Calu3 (cell line): ENCODE measurements at places on chromosomes 1 and 21. TPM values are rescaled to one million over a fixed set of nuclear protein-coding genes. Genes with fewer than 3 reads are reported as not detected.

Gene FPGT
- total RNA-seq, result 16.1 and 19.1 TPM in 2 replicates

Gene RUNX3
- total RNA-seq, result 0.28 and 1.3 TPM in 2 replicates

Gene OR2T11
- total RNA-seq, result not detected in 2 replicates

Gene DYNLT5
- total RNA-seq, result not detected in 2 replicates

GRCh38 chr1:62245201-62245600 is 50.6 kb downstream of the L1TD1 start:
- DNase-seq, result no peak

DNA sequence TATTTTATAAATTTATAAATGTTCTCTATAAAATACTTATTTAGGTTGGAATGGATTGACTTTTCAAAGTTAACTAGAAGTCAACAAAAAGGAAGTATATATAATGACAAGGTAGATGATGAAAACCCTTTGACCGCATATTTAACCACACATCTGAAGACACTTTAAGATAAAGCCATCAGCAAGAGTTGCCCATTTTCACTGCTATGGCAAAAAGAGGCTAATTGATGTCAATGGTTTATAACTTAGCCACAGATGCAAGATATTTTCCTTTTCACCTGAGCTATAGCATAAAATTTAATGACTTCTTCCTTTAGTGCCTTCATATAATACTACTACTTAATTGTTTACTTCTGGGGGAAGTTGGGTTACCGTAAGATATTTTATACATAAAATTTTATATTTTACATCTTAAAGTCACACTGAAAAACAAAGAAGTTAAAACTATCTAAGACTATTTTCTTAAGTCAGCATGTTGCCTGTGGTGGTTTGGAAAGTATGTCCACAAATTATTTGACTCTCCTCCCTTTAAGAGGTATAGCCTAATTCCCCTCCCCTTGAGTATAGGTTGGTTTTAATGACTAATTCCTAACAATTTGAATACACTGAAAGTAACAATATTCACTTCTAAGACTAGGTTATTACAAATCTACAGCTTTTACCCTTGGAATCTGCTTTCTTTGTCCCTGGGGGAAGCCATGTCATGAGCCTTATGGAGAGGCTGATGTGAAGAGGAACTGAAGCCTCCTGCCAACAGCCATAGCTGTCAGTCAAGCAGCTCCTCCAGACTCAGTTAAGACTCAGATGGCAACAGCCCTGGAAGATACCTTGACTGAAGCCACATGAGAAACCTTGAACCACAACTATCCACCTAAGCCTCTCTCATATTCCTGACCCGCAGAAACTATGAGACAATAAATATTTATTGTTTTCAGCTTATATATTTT is 40.3 kb upstream of the LRRC8B start:
- no peak for DNase-seq

DNA sequence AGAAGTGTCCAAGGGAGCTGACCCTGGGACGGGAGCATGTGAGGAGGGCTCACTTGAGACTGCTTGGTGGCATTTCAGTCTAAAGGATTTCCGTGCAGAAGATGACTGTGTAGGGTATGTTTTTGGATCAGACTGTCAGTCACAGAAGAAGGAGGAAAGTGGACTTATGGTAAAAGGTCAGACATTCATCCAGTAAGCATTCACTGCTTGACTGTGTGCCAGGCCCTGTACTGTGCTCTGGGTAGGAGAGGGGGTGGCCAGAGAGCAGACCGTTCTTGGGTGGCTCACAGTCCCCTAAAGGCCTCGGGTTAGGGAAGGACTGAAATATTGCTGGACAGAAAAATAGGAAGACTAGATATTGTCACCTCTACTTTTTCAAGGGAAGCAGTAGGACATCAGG is 2.1 kb upstream of the SERINC2 start:
- DNase-seq, result no peak

- DNase-seq, result no peak
These were observed 13.7 kb downstream of the TFF3 start for GRCh38 chr21:42301371-42302075.

GRCh38 chr1:115529216-115529897 is 112.4 kb upstream of the VANGL1 start:
- no peak for DNase-seq

- DNase-seq, result no peak
These were observed 42.5 kb upstream of the CLIC4 start for GRCh38 chr1:24702511-24703293.

- DNase-seq, result no peak
These were observed 340.3 kb downstream of the BRINP2 start for GRCh38 chr1:177511036-177511435.

GRCh38 chr21:44702111-44702972 is 5.4 kb downstream of the KRTAP10-12 start:
- no peak for DNase-seq

- DNase-seq, result no peak
These were observed 6.9 kb downstream of the DMAP1 start for GRCh38 chr1:44220001-44220751.

DNA sequence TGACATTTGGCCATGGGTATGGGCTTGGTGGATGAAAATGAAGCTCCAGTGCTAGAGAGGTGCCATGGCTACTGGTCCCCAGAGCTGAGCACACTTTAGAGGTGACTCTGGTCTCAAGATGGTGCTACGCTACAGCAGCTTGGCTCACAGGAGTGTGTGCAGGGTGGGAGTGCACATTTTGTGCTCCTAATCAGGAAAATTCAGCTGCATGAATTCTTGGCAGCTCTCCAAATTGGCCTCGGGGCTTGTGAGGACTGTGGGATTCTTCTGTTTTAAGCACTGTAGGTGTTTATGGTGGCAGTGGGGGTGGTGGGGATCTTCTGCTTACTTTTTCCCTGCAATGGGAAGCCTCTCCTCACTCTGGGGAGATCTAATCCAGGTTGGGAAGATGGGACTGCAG is 17.3 kb upstream of the TIPRL start:
- DNase-seq, result no peak
